Mucosa of descending colon (tissue), 3 donors: ENCODE measurements at places on chromosomes 1 and 21. TPM values are rescaled to one million over a fixed set of nuclear protein-coding genes. Genes with fewer than 3 reads are reported as not detected.

The SLC1A7 gene
- 0.98 TPM for total RNA-seq

The HFM1 gene
- total RNA-seq = 0.22 TPM

The PRELP gene
- 5.5 TPM for total RNA-seq

The WNT2B gene
- 7.1 TPM for total RNA-seq

The FMO2 gene
- total RNA-seq = 6.1 TPM

The SLC44A3 gene
- total RNA-seq = 49.5 TPM

The ALG14 gene
- 11.4 TPM for total RNA-seq

The SELL gene
- total RNA-seq = 0.92 TPM

The CA6 gene
- not detected for total RNA-seq

The MANEAL gene
- 7.6 TPM for total RNA-seq

The SAMD13 gene
- total RNA-seq = 21.0 TPM

The SLAMF7 gene
- total RNA-seq = 6.4 TPM

The OR2L5 gene
- total RNA-seq = not detected

The NBPF6 gene
- total RNA-seq = not detected

The FAM43B gene
- 0.14 TPM for total RNA-seq

The USH2A gene
- total RNA-seq = 0.17 TPM

The CADM3 gene
- 2.7 TPM for total RNA-seq

The CSRP1 gene
- total RNA-seq = 150 TPM

The NR1I3 gene
- total RNA-seq = not detected

The TSPEAR gene
- total RNA-seq = 0.28 TPM

The PTP4A2 gene
- total RNA-seq = 211 TPM

The MX1 gene
- 31.2 TPM for total RNA-seq

The C1orf87 gene
- total RNA-seq = 0.14 TPM

The SPRR2G gene
- total RNA-seq = not detected

The PKLR gene
- 2.0 TPM for total RNA-seq

The LRIF1 gene
- total RNA-seq = 8.2 TPM

The CTH gene
- total RNA-seq = 13.8 TPM

The LCE2A gene
- total RNA-seq = not detected

The OR2M5 gene
- total RNA-seq = not detected

The ECM1 gene
- total RNA-seq = 11.0 TPM

The ALG6 gene
- total RNA-seq = 14.5 TPM

The CRABP2 gene
- total RNA-seq = 2.2 TPM

The AQP10 gene
- total RNA-seq = not detected

The DISC1 gene
- total RNA-seq = 8.9 TPM

The ZMYND12 gene
- 1.2 TPM for total RNA-seq

The COL16A1 gene
- total RNA-seq = 11.2 TPM

The C8B gene
- not detected for total RNA-seq

The BEST4 gene
- total RNA-seq = 35.1 TPM

The ICOSLG gene
- 3.0 TPM for total RNA-seq

The CD1B gene
- not detected for total RNA-seq

The CRYBG2 gene
- total RNA-seq = 19.4 TPM
